ENCODE measurements at places on chromosomes 7 and 10.
A peak's percentile ranks its signal among the peaks of the same experiment; 100 is the strongest.

DNA sequence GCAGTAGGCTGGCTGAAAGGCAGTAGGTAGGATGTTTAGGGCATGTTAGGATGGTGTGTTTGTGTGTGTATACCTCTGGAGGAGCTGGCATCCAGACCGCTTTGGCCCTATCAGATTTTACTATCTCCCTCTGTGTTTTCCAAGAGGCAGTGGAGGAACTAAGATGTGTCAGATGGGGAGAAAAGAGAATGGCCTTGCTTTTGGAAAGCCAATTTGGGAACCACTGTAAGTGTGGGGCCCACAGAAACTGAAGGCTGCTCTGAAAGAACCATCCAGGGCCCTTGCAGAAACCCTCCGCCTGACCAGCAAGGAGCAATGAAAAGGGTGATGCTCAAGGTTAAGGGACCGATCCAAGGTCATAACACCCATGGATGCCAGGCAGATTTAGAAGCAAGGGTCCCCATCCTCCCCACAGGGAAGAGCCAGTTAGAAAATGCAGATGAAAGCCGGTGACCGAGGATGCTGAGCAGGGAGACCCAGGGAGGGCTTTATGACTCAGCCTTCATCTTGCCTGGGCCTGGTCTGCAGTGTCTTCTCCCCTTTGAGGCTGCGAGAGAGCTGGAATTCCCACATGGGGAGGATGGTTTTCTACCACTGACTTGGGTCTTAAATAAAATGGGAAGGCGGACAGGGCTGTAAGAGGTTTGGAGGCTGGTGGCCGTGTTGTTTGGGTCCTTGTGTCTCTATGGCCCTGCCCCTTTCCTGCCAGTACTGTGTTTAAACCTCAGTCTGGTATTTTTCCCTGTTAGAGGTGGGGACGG is 275.8 kb downstream of the LRMDA start:
- no peak for DNase-seq

DNA sequence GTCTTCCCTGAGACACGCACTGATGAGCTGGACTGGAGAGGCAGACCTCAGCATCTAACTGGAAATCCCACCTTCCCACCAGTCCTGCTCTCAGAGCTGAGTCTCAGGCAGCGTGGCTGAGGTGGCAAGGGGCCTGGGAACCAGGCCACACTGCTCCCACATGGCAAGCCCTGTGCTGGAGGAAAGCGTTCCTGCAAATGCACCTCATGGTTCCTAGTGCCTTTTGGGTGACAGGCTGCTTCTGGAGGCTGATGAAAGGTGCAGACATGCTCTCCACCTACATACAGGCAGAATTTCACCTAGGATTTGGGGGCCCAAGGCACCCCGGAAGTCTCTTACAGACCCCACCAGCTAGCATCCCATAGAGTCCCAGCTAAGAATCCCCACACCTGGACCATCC is 432.9 kb upstream of the FOXK1 start:
- no peak for DNase-seq

GRCh38 chr7:114765331-114766040 is 156.4 kb upstream of the MDFIC start:
- DNase-seq = no peak

DNA sequence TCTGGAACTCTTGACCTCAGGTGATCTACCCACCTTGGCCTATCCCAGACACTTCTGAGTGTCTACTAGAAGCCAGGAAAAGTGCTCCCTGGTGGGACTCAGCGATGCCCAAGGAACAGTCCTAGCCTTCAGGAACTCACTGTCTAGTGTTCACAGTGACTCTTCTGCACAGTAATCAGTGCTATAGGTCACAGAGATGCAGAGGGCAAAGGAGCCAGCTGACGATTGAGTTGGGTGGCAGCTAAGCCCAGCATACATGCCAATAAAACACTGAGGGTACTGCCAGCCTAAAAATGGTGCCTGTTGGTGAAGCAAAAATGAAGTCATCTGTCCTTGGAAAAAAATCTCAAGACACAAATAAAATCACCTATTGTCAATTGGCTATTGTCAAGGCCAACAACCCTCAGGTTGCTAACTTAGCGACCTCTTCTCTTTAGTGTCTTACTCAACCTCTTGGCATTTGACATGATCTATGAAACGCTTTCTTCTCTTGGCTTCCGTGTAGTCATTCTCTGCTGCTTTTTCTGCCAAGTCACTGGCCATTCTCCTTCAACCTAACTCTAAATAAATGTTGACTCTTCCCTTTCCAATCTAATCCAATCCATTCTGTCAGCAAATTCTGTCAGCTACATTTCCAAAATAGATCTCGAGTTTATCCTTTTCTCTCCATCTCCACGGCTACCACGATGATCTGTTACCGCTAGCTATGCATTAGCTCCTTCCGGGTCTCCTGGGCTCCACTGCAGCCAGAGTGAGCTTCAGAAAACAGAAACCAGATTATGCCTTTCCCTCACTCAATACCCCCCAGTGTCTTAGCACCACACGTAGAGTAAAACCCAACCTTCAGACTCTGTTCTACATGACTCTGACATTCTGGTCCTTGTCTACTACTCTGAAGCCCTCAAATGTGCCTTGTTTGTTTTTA is 99.2 kb downstream of the ATXN7L1 start:
- DNase-seq = no peak

GRCh38 chr7:50664937-50665336 is 99.7 kb upstream of the DDC start:
- no peak for DNase-seq

- no peak for DNase-seq
These were observed 1.4 kb downstream of the RAB11FIP2 start for GRCh38 chr10:118045158-118045836.

DNA sequence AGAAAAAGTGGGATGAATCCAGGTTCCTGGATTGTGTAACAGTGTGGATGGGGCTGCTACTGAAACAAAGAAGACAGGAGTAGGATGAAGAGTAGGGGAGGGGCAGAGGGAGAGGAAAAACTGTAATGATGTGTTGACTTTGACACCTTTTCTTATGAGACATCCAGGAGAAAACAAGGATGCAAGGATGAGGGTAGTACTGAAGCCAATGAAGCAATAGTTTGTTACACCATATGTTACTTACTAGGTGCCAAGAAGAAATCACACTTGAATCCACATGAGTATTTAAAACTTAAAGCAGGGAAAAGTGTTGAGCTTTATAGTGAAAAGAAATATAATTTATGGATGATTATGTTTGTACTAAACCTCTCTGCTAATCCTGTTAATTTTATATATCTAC is 420.6 kb downstream of the ARL4A start:
- DNase-seq = no peak

- no peak for DNase-seq
These were observed 584.7 kb downstream of the PHTF2 start for GRCh38 chr7:78383096-78383880.

GRCh38 chr7:46315891-46316290 is 394.8 kb upstream of the IGFBP3 start:
- peak; percentile 68 for DNase-seq

GRCh38 chr7:101823096-101823495 is 5.7 kb downstream of the CUX1 start:
- DNase-seq = no peak

DNA sequence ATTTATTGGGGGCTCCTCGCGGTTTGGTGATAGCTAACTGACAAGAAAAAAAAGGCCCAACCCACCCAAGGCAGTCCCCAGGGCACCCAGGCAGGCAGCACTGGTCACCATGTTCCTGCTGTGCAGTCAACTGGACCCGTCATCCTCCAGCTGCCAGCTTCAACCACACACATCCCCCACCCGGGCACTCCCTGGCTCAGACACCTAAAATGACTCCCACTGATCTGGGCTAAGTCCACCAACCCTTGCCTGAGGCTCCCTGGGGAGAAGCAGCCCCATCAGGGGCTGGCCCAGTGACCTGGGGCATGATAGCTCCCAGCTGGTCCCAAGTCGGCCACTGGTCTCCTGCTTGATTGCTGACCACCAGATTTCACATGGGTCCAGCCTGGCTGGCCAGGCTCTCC is 161.8 kb downstream of the NRF1 start:
- DNase-seq = no peak

GRCh38 chr10:101224910-101225823 is 4.1 kb downstream of the LBX1 start:
- DNase-seq = no peak

DNA sequence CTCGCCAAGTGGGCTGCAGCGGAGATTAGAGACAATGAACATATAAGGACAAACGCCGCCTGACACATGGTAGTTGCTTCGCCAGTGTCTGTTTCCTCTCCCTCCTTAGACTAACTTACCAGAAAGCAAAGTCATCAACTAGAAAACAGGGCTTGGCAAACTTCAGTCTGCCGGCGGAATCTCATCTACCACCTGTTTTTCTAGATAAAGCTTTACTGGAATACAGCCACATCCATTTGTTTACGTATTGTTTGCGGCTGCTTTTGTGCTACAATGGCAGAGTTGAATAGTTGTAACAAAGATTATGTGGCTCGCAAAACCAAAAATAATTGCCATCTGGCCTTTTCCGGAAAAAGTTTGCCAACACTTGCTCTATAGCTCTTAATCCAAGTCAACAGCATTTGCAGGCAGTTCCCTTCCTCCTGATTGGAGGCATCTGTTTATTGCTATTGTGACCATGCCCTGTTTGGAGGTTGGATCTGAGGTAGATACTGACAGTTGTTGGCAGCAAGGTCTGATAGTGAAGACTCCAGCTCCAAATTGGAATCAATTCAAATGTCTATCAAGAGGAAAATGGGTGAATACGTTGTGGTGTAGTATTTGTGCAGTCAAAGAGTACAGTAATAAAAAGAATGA is 260.6 kb downstream of the POU6F2 start:
- DNase-seq = no peak

DNA sequence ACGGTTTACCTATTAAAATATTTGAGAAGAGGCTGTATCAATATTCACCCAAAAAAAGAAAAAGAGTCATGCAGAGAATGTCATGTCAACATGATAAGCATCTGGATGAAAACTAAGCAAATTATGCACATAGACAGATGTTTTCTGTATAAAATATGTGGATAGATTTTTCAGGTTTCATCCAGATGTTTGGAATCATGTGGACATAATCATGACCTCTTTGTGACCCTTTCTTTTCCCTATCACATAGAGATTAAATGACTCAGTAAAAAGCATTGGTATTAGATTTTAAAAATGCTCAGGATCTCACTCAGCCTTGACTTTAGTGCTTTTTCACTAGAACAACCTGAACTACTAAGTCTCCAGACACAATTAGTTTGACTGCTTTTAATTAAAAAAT is 90.0 kb downstream of the FOXP2 start:
- no peak for DNase-seq

DNA sequence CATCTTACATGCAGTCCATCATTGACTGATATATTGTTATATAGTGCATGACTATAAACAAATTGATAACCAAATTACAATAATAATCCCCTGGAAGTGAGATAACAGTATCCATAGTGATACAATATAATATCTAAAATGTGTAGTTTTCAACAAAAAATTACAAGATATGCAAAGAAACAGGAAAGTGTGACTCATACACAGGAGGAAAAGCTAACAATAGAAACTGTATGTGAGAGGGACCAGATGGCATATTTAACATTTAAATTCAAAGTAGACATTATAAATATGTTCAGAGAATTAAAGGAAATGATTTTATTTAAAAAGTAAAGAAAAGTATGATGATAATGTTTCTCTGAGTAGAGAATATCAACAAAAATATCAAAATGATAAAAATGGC is 8.0 kb downstream of the OR9A2 start:
- DNase-seq = no peak

- no peak for DNase-seq
These were observed 41.7 kb downstream of the CACUL1 start for GRCh38 chr10:118712930-118713634.

GRCh38 chr7:106022193-106022821 is 59.2 kb downstream of the CDHR3 start:
- DNase-seq = no peak

GRCh38 chr10:44974628-44975430 is 3.8 kb downstream of the DEPP1 start:
- peak; percentile 93 for DNase-seq
